ENCODE measurements at places on chromosomes 16 and 17.

DNA sequence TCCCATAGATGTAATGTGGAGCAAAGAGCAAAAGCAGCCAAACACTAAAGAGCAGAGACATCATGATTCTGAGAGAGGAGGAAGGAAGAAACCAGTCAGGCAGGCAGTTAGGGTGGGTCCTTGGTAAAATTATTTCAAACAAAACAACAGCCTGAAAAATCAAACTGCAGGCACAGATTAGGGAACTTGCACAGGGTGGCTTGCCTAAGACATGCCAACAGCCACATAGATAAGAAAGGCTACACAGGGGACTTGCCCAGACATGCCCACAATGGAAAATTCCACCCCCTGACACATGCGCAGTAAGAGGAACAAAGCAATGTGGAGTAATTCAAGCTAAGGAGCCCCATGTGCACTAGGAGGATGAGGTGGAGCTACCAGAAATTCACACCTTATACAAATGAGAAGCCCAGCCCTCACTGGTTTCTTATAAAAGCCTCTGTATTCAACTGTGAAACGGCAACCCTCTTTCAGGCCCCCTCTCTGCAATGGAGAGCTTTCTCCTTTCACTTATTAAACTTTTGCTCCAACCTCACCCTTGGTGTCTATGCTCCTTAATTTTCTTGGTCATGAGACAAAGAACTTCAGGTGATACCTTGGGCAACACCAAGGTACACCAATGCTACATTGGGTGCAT is 7.3 kb upstream of the GAS7 start:
- DNase-seq = peak; percentile 24

DNA sequence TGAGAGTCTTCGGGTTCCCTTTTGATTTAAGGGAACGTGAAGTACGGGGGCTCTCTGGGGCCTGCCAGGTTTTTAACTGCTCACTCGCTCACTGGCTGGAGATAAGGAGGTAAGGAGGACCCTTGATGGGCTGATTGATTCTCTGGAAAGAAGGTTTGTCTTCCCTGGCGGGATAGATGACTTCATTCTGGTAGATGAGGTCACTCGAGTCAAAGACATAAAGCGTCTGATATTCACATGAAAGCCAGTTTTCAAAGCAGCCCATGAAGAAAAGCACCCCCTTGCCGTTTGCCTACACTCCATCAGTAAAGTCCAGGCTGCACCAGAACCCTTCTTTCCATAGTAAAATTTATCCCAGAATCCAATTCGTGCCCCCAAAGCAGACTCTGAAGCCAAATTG is 233.7 kb upstream of the IRX5 start:
- DNase-seq = no peak

DNA sequence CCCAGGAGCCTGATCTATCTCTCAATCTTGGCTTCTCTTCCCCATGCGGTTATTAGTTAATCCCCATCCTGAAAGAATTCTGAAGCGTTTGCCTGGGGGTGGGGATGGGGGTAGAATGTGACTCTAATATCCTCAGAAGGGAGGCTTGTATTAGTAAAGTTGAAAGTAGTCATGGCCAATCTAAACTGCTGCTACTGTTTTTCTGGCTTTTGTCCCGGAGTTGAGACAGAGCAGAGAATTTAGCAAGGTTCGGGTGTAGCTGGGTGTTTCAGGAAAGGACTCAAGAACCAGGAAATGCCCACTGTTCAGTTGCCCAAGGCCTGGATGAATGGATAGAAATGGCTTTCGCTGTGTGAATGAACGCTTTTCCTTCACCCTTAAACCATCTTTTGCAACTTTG is 17.6 kb upstream of the ITGAM start:
- DNase-seq = no peak

GRCh38 chr17:41717408-41718286 is 5.5 kb downstream of the GAST start:
- no peak for DNase-seq

GRCh38 chr17:75511610-75512575 is 3.4 kb downstream of the CASKIN2 start:
- DNase-seq = no peak

DNA sequence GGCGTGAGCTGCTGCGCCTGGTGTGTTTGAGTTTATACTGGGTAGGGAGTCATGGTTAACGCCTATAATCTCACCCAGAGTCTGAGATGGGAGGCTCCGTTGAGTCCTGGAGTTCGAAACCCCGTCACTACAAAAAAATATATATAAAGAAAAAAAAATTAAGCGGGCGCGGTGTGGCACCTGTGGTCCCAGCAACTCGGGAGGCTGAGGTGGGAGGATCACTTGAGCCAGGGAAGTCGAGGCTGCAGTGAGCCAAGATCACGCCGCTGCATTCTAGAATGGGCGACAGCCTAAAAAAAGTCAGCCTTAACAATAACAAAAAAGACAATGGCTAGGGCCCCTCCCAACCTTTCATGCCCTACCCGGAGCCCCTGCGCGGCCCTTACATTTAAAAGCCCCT is 17.2 kb upstream of the PRR14 start:
- DNase-seq = no peak

DNA sequence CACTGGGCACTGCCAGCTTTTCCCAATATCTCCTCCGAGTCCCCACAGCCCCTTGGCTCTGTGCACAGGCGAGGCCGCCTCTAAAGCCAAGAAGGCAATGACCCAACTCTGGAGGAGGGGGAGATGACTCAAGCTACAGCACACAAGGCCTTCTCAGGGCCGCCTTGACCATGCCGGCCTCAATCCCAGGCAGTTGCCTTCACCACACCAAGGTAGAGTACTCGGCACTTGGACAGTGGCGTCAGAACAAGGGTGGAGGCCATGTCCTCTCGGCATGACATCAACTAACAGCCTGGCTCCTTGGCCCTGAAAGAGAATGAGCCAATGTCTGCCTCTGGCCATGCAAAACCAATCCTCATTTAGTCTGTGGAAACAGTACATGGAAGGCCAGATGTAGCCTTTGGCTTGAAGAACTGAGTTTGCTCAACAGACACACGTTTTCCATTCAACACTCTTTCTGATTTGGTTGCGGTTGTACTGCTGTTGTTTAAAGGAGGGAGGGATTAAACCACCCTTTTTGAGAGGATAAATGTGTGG is 139.6 kb downstream of the XYLT1 start:
- DNase-seq = no peak

DNA sequence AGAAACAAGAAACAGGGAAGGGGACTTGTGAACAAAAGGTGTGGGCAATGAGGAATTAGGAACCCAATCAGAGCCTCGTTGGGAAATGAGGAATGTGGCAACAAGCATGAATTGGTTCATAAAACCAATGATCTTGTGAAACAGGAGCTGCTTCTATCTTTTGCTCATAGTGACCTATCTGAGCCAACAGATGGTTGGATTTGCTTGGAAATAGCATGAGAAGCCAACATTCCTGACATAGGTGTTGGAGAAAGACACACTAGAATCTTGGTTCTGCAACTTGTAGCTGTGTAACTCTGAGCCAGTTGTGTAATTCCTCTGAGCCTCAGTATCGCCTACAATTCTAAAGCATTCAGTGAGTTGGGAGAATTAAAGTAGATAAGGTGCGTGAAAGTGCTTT is 251.9 kb upstream of the AXIN2 start:
- DNase-seq = no peak

GRCh38 chr17:17032131-17032692 is 10.0 kb upstream of the MPRIP start:
- DNase-seq = no peak

GRCh38 chr17:20289984-20290383 is 177.4 kb downstream of the LGALS9B start:
- DNase-seq = no peak

GRCh38 chr17:57424777-57425188 is 168.5 kb downstream of the MSI2 start:
- no peak for DNase-seq

GRCh38 chr17:76268991-76269981 is 4.1 kb downstream of the UBALD2 start:
- DNase-seq = peak; percentile 44

DNA sequence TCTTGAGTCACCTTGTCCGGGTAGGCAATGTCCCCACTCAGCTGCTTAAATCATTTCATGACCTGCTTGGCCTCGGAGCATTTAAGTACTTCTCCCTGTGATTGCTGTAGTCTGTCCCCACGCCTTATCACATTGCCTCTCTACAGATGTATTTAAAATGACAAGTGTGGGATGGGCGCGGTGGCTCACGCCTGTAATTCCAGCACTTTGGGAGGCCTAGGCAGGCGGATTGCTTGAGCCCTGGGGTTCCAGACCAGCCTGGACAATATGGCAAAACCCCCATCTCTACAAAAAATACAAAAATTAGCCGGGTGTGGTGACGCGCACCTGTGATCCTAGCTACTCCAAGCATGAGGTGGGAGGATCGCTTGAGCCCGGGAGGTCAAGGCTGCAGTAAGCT is 1.3 kb upstream of the GJC1 start:
- DNase-seq = no peak

DNA sequence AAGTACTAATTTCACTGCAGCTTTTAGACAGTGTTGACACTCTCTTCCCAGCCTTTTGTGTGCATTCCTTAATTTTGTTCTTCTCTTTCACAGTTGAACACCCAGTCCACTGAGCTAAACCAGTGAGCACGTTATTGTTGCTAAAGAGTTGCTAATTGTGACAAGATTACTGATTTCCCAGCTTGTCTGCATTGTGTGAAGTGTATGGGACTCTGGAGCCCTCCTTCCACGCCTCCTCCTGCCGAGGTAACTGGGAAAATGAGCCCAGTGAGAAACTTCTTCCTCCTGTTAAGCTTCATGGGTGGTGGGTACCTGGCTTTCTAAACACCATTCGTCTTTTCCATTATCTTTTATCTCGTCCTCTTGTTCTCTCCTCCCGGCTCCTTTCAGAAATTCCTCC is 29.8 kb upstream of the DNAH17 start:
- DNase-seq = no peak

All from NAMALWA (cell line).